Cardiac muscle cell (in vitro differentiated cells and primary cell): ENCODE measurements at places on chromosomes 1 and 21. TPM values are rescaled to one million over a fixed set of nuclear protein-coding genes. Genes with fewer than 3 reads are reported as not detected.

DNA sequence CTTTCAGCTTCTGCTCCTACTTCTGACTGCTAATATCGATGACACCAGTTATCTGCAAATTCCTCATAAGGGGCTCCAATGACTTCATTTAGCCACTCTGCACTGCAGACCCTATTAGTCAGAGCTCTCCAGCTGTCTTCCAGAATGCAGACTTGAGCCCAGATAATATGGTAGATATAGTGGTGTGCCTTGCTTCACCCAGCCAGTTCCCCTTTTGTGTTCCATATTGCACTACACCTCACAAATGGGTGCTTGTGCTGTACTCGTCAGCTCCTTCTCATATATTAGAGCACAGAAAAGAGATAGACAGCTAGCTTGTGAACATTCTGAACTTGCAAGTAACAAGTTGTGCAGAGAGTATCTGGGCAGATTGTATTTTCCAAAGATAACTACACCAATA, 23.7 kb upstream of the COG2 start:
- no peaks in the 10 kb centered on the region for H3K36me3 ChIP-seq
- H3K27me3 ChIP-seq: no peaks in the 10 kb centered on the region
- no peak for DNase-seq
- H3K4me3 ChIP-seq: no peak overlapping the region

ARL8A gene
- total RNA-seq: 42.1 and 42.5 TPM in 2 replicates

ARTN gene
- 26.2 and 29.8 TPM in 2 replicates for total RNA-seq

GRCh38 chr1:230550428-230550827, 91.9 kb upstream of the COG2 start:
- DNase-seq: peak; percentile 3
- no peak overlapping the region for H3K27ac ChIP-seq
- no peaks in the 10 kb centered on the region for H3K4me1 ChIP-seq
- no peak overlapping the region for H3K4me3 ChIP-seq
- no peaks in the 10 kb centered on the region for H3K36me3 ChIP-seq

TIE1 gene
- total RNA-seq: 2.2 and 5.0 TPM in 2 replicates

DNA sequence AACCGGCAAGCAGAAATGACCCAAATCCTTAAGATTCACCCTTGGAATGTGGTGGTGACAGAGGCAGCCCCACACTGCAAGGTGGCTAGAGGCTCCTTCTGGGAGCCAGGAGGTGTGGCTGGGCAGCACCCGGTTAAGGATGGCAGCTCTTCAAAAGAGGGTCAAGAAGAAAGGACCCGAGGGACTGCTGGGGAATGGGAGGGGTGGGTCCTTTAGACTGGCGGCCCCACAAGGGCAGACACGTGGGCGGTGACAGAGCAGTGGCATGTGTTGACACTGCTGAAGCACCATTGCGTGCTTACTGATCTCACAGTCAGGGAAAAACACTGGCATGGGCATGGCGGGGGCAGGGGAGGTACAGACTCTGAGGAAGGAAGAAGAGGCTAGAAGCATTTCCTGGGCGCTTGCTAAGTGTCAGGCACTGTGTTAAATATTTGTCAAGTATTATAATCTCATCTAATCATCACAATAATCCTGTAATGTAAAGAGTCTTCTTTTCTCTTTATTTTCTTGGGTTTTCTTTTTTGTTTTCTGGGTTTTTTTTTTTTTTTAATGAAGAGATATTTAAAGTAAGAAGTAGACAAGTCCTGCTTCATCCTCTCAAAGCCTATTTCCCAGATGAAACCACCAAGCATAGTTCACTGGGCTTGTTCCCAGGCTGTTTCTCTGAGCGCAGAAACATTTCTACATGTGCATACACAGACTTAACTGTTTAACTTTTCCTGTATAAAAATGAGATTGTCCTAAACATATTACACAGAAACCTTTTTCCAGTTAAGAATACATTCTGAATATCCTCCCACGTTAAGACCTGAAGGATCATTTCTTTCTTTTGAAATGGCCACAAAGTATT, 165.8 kb upstream of the EDN2 start:
- no peak overlapping the region for H3K4me3 ChIP-seq
- H3K27me3 ChIP-seq: no peaks in the 10 kb centered on the region
- no peak overlapping the region for H3K27ac ChIP-seq
- H3K4me1 ChIP-seq: no peaks in the 10 kb centered on the region
- no peak for DNase-seq
- no peaks in the 10 kb centered on the region for H3K36me3 ChIP-seq

DNA sequence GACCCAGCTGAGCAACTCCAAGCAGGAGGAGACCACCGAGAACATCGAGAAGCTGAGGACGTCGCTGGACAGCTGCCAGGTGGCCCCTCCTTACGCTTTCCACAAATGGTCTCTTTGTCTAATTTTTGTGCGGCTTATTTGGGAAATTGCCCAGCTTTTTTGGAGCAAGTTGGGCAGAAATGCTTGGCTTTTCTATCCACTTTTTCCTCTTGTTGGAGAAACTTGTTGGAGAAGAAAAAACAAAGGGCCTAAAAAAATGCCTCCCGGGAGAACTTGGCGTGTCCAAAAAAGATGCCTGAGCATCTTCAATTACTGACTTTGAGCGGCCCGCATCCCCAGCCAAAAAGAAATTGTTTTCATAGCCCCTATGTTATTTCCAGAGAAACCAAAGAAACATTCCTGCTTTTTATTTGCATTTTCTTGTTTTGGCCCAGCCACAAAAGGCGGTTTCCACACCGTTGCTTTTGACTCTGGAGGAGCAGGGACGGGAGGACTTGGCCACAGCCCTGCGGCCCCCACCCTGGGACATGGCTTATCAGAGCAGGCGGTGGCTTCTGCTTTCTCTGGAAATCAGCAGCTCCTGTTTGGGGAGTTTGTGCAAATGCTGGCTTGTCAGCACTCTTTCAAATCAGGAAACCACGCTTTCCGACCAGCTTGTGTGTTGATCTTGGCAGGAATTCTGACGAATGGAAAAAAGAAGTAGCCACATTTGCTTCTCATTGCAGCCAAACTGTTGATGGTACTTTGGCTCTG, 81.2 kb upstream of the EFHD2 start:
- no peak overlapping the region for H3K27ac ChIP-seq
- no peak for DNase-seq
- no peaks in the 10 kb centered on the region for H3K36me3 ChIP-seq
- H3K4me3 ChIP-seq: no peak overlapping the region
- H3K27me3 ChIP-seq: no peaks in the 10 kb centered on the region
- peaks cover 15% of the 10 kb centered on the region for H3K4me1 ChIP-seq

DNA sequence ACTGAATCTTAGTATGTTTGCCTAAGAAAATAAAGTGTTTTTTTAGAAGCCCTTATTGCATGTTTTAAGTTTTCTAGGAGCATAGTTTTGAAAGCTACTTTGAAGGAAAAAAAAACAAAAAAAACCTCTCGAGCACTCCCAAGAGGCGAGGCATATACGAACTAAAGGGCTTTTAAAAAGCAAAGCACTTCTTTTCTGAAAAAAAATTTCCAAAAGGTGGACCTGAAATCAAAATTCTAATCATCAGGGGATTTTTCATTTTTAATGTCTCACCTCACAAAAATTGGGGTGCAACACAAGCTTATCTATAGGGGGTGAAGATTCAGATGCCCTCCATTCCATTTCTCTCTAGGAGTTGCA, 594 bp downstream of the GLMN start:
- peaks cover 22% of the 10 kb centered on the region for H3K4me1 ChIP-seq
- peak overlapping the region; percentile 63 for H3K4me3 ChIP-seq
- H3K27me3 ChIP-seq: no peaks in the 10 kb centered on the region

IL22RA1 gene
- 0.11 TPM in 1 of 2 replicates, not detected in the other for total RNA-seq

RNF115 gene
- total RNA-seq: 15.7 and 18.8 TPM in 2 replicates
